Colonic mucosa (tissue), 4 donors: ENCODE measurements at places on chromosomes 16 and 17.

DNA sequence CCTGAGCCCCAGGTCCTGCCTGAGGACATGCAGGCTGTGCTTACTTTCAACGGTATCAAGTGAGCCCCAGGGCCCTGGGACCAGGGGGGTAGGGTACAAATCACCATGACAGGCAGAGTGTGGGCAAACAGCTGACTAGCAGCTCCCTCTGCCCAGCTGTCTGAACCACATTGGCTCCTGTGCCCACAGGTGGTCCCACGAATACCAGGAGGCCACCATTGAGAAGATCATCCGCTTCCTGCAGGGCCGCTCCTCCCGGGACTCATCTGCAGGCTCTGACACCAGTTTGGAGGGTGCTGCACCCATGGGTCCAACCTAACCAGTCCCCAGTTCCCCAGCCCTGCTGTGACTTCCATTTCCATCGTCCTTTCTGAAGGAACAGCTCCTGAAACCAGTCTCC, 10.0 kb downstream of the SLC46A1 start:
- no peak for DNase-seq

- DNase-seq, result no peak
Observed at GRCh38 chr16:73143576-73144422, 95.9 kb upstream of the ZFHX3 start.

GRCh38 chr17:76567634-76568432, 17.8 kb downstream of the ST6GALNAC2 start:
- no peak for DNase-seq

- DNase-seq, result no peak
Observed at GRCh38 chr16:89363621-89364393, 126.6 kb downstream of the ANKRD11 start.

DNA sequence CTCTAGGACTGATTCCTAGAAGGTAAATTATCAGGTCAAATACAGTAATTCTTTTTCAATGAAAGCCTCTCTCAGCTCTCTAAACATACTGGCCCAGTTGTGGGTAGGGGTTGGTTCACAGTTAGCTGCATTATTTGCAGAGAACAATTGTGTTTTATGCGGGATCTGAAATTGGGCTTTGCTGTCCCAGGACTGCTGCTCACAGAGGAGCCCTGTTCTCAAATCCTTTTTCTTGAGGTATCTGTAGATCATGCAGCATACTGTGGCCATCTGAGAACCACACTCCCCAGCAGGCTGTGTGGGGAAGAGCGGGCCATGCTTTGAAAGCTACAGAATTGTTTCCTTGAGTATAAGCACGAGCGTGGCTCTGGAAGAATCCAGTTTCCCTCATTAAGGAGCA, 17.5 kb downstream of the MTHFSD start:
- DNase-seq, result no peak

- DNase-seq, result no peak
Observed at GRCh38 chr16:73616770-73617169, 568.8 kb upstream of the ZFHX3 start.

- peak; percentile 75 for DNase-seq
Observed at GRCh38 chr17:50539762-50540559, 7.0 kb upstream of the SPATA20 start.

DNA sequence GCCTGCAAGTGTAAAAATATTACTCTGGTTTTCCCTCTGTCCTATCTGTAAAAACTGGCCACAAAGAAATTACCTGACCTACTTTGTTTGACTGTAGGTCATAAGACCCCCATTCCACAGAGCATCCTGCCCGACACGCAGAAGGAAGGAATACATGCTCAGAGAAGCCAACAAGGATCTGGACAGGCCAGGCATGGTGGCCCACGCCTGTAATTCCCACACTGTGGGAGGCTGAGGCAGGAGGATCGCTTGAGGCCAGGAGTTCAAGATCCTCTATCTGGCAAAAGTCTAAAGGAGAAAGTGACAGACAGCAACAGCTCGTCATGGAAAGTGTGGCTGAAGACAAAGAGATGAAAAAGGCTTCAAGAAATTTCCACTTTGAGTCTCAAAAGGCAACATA, 78.2 kb upstream of the RNU2-1 start:
- peak; percentile 10 for DNase-seq

- DNase-seq, result no peak
Observed at GRCh38 chr16:50313596-50314478, 47.5 kb downstream of the ADCY7 start.

DNA sequence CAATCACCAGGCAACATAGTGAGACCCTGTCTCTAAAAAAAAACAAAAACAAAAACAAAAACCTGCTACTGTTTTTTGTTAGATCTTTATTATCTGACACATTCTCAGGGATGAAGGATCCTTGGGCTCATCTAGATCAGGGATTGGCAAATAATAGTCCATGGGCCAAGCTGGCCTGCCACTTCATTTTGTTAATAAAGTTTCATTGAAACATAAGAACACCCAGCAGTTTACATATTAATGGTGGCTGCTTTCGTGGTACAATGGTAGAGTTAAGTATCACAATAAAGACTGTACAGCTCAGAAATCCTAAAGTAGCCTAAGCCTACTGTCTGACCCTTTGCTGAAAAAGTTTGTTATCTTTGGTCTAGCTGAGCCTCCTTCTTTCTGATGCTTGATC, 32.9 kb upstream of the CLEC18A start:
- no peak for DNase-seq

DNA sequence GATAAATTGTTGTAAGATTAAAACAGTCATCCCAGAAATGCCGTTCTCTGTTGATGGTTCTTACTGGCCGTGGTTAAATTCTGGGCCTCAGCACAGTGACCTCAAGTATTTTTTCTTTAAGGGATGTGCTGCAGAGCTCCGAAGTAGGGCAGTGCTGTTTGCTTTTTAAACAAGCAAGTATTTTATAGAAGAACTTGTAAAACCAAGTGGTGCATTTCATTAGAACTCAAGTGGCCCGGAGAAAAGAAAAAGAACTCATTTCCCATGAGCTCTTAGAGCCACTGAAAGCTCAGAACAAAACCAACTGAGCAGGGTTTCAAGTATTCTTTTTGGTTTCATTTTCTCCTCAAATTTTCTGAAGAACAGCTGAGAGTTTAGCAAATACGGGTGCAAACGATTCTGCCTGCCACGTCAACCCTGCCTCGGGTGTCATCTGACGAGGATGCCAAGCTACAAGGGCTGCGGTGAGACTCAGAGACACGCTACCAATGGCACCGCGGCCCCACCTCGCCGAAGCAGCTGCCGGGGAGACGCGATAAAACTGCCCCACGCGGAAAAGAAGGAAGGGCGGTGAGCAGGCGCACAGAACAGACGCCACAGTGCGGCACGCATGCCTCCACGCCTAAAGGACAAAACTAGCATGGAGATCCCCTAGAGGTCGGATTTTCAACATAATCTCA, 6.3 kb downstream of the LMF1 start:
- DNase-seq, result peak; percentile 56

GRCh38 chr17:67020293-67020766, 24.0 kb upstream of the CACNG1 start:
- DNase-seq, result no peak

- DNase-seq, result no peak
Observed at GRCh38 chr17:173166-173911, 8.1 kb downstream of the DOC2B start.

DNA sequence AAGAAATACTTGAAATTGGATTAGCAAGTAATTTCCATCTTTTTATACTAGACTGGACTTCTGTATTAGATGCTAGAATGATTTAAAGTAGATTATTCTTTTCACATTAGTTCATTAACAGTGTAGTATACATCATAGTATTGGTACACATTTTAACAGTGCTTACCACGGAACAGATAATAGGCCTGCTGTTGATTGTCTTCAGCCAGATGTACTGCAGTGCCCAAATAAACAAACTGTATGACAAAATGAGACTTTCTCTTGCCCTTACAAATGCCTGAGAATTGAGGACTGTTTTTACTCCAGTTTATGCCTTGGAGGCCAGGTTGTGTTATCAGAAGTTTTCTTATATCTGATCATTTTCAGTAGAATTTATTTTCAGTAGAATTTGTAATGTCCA, 631 bp downstream of the EVI2A start:
- DNase-seq, result no peak

- no peak for DNase-seq
Observed at GRCh38 chr17:54781389-54781788, 119.3 kb upstream of the TOM1L1 start.

DNA sequence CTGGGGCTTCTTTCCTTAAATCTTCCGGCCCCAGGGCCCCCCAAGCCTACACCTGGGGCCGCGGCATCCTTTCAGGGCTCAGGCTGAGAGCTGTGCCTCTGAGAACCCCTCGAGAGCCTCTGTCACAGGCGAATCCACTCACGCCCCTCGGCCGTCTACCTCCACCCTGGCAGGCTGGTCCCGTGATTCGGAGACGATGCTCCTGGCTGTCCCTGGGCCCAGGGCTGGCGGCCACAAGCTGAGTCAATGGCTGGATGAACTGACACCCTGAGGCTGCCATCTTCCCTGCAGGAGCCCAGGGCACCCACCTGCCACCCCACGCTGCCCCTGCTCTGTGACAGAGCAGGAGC, 4.4 kb downstream of the TEPSIN start:
- DNase-seq, result no peak

DNA sequence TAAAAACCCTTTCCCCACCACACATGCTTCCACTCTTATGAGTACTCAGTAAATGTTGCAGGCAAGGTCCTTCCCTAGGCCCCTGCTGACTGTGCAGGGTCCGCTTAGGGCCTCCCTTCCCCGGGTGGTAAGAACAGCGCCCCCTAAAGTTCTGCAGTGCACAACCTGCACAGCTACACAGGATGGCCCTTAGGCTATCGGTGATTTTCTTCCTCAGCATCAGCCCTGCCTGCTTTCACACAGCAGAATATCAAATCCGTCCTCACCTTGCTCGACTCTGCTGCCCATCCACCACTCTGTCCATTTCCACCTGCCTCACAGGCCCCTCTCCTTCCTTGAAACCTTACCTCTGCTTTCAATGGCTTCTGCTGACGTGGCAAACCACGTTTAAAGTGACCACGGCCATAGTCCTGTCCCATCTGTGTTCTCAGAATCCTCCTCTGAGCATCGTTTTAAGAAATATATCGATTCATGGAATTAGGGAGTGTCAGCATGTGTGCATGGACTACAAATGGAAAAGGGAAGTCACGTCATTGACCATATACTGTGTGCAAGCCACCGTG, 51.4 kb upstream of the TMEM132E start:
- DNase-seq, result no peak

GRCh38 chr16:72203401-72203800, 31.4 kb upstream of the PMFBP1 start:
- DNase-seq, result no peak

DNA sequence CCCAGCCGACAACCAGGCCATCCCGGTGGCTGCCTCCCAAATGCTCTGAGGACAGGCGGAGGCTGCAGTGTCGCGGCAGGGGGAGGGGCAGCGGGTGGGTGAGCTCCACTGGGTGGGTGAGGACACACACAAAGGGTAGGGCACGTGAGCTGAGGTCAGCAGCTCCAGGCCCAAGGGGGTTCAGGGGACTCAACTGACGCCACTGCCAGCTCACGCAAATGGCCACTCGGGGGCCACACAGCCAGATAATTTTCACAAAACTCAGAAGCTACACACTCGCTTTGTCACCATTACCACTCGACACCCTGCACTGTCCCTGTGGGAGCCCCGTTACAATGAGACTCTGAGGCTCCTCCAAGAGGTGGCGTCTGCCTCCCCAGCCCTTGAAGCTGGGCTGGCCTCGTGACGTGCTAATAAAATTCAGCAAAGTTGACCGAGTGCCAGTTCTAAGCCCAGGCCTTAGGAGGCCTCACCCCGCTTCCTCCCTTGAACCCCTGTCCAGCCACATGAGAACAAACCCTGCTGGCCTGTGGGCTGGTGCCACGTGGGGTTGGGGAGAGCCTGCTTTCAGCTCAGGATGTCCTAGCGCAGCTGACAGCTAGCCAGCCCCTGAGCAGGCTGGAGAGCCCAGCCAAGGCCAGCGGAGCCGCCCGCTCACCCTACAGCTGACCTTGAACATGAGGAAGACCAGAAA, 56.9 kb downstream of the RMI2 start:
- DNase-seq, result no peak

DNA sequence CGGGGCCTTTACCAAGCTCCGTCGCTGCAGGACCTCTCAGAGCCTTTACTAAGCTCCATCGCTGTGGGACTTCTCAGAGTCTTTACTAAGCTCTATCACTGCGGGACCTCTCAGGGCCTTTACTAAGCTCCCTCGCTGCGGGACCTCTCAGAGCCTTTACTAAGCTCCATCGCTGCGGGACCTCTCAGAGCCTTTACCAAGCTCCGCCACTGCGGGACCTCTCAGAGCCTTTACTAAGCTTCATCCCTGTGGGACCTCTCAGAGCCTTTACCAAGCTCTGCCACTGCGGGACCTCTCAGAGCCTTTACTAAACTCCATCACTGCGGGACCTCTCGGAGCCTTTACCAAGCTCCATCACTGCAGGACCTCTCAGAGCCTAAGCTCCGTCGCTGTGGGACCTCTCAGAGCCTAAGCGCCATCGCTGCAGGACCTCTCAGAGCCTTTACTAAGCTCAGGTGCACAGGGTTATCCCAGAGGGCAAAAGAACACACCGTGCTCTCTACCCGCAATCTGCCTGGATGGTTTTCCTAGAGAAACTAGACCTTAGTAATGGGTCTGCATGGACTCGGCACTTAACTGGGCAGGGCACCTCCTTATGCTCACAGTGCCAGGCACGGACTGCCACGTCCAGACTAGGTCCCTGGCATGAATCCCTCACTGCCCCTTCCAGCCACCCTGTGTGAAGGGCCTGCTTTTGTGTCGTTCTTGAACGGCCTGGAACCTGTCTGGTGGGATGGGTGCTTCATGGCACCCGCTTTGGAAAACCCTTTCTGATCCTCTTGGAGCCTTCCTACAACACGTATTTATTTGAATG, 69.2 kb upstream of the DOC2B start:
- no peak for DNase-seq

GRCh38 chr17:27158382-27158781, 135.5 kb upstream of the WSB1 start:
- no peak for DNase-seq

DNA sequence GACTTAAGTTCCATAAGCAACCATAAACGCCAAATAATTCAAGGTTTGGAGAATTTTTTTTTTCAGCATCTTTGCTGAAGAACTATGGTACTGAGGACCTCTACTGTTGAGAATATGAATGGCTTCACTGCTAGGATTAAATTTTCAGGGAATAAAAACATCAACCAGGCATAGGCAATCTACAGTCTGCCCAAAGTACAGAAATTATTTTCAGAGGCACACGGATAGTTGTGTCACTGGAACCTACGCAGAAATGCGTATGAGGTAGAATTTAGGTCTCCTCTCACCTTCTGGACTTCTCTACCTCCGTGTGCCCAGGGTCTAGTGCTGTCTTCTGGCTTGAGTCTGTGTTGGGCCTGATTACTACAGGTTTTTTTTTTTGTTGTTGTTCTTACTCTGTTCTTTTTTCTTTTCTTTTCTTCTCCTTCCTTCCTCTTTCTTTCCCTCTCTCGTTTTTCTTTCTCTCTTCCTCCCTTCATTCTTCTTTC, 39.7 kb downstream of the NACA2 start:
- DNase-seq, result no peak

DNA sequence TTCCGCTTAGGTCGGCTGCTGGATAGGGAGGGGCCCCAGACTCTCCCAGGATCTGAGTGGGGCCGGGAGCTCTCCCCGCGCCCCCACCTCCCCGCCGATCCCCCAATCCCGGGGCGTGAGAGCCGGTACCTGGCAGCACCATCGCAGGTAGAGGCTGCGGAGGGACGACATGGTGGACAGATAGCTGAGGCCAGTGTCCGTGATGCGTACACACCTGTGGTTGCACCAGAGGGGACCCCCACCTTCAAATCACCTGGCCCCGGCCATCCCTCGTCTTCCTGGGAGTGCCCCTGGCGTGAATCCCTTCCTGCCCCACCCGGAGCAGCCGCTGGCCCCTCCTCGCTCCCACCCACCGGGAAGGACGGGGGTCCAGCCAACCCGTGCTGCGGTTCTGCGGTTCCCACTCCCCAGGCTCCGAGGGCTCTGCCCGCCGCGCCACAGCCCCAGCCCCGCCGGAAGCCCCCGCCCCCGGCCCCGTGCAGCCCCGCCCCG, 4.7 kb upstream of the WDR24 start:
- no peak for DNase-seq
